ENCODE measurements at places on chromosomes 2 and 18.

GRCh38 chr2:207662203-207662602 lies 37.0 kb upstream of the METTL21A start:
- no peak for DNase-seq

DNA sequence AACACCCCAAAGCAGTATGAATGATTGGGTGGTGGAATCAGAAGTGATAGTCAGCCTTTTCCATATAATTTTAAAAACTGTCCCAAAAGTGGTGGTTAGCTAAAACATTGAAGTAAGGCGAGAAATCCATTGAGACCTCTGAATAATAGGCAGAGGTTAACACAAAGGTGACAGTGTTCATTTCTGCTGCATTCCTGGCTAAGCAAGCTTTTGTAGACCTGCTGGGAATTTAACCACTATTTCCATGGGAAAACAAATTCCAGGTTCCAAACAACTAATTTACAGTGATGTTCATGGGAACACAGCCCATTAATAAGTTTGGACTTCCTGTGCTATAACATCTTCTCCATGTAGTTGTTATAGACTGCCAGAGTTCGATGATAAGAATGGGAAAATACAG lies 6.3 kb upstream of the INO80D start:
- no peak for DNase-seq

- DNase-seq, result no peak
Measured at GRCh38 chr18:78770139-78770822, 209.3 kb upstream of the SALL3 start.

GRCh38 chr18:10928772-10929373 lies 220.5 kb downstream of the PIEZO2 start:
- DNase-seq, result no peak

- DNase-seq, result no peak
Measured at GRCh38 chr2:54881759-54882158, 158.3 kb downstream of the EML6 start.

All from amygdala (tissue), 56 donors.